ENCODE measurements at places on chromosomes 6 and 20. TPM values are rescaled to one million over a fixed set of nuclear protein-coding genes. Genes with fewer than 3 reads are reported as not detected.

- no peaks in the 10 kb centered on the region for H3K27me3 ChIP-seq
- no peak overlapping the region for H3K4me3 ChIP-seq
- no peaks in the 10 kb centered on the region for H3K36me3 ChIP-seq
These were observed 26.6 kb downstream of the HDGFL1 start for GRCh38 chr6:22596011-22596410.

DNA sequence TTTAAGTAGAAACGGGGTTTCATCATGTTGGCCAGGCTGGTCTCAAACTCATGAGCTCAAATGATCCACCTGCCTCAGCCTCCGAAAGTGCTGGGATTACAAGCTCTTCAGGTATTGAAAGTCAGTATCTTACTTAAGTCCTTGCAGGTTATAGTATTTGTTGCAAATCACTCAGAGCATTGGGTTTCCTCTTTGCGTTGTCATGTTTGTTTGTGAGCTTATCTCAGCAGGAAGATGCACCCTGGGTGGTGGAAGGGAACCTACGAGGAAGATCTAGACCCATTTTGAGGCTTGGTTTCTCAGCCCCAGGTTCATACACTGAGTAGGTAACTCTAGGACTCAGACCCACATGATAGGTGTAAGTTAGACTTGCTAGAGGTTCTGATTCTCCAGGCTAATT is 18.6 kb downstream of the MYH7B start:
- no peaks in the 10 kb centered on the region for H3K36me3 ChIP-seq
- no peak overlapping the region for H3K27ac ChIP-seq
- H3K4me1 ChIP-seq = no peaks in the 10 kb centered on the region
- no peak overlapping the region for H3K4me3 ChIP-seq
- H3K27me3 ChIP-seq = no peaks in the 10 kb centered on the region

- peaks cover 82% of the 10 kb centered on the region for H3K4me1 ChIP-seq
- peaks cover 21% of the 10 kb centered on the region for H3K36me3 ChIP-seq
- H3K27me3 ChIP-seq = no peaks in the 10 kb centered on the region
- no peak for DNase-seq
These were observed 42.4 kb upstream of the ZBP1 start for GRCh38 chr20:57662456-57663240.

Gene HTR1E
- not detected for total RNA-seq

DNA sequence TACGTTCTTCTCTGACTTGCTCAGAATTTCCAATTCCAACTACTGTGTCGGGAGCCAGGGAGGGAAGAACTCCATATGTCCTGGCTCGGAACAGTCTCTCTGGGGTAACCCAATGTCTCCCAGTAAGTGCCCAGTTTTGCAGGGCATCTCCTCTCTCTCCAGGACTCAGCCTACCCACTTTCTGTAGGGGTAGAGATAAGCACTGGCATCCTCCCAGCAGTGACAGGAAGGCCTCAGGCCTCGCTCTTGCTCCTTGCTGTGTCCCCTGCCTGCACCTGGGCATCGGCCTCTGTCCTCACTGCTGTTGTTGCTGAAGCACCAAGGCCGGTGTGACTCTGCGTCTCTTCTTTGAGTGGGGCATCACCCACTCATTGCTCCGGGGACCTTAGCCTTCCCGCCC is 388.9 kb upstream of the JARID2 start:
- no peak overlapping the region for H3K4me3 ChIP-seq
- no peaks in the 10 kb centered on the region for H3K36me3 ChIP-seq
- no peaks in the 10 kb centered on the region for H3K4me1 ChIP-seq
- no peak overlapping the region for H3K27ac ChIP-seq
- no peak for DNase-seq

Gene GPR6
- total RNA-seq = not detected

Gene LZTS3
- total RNA-seq = 9.5 TPM

GRCh38 chr20:13173201-13173600 is 47.9 kb upstream of the ISM1 start:
- H3K27ac ChIP-seq = no peak overlapping the region
- no peak overlapping the region for H3K4me3 ChIP-seq
- H3K36me3 ChIP-seq = no peaks in the 10 kb centered on the region
- H3K27me3 ChIP-seq = no peaks in the 10 kb centered on the region
- no peak for DNase-seq

Gene SRMS
- total RNA-seq = not detected

Gene LHFPL5
- not detected for total RNA-seq

DNA sequence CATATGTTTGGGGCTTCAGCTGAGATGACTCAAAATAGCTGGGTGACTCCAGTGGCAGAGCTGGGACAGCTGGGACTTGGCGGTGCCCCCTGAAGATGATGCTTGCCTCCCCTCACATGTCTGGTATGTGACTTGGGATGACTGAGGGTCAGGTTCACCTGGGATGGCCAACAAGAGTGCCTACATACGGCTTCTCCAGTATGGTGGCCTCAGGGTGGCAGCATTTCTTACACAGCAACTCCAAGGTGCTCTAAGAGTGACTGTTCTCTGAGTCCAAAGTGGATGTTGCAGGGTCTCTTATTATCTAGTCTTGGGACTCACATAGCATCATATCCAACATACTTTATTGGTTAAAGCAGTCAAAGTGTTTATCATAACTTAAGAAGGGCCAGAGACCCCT is 87.8 kb upstream of the CENPW start:
- H3K27me3 ChIP-seq = no peaks in the 10 kb centered on the region
- no peak overlapping the region for H3K4me3 ChIP-seq
- no peaks in the 10 kb centered on the region for H3K36me3 ChIP-seq
- DNase-seq = no peak

DNA sequence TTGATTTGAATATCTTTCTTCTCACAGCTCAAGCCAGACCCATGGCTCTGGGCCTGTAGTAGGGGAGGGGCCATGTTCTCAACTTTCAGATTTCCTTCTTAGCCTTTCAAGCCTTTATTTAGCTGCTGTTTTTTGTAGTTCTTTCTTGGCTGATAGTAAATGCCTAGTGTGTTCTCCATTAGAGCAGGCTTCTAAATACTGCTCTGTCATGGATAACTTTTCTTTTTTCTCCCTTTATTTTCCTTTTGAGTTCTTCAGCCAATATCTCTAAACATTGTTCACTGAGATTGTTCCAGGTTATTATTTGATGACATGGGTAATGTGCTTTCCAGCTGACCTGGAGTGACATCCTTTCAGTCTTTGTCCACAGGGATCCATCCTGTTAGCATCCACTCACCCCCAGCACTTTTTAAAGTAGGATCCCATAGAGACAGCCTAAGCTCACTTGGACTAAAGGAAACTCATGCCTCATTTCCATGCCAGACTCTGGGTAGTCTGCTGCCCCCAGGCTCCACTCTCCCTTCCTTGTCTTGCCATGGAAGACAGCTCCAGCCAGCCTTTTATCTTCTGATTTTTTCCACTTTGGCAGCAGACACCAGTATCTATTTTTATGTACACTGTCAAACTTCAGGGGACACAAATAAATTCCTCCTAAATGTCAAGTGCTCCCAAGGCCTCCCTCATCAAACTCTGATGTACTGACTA is 645.6 kb downstream of the RNF144B start:
- H3K4me3 ChIP-seq = no peak overlapping the region
- H3K27me3 ChIP-seq = no peaks in the 10 kb centered on the region
- H3K27ac ChIP-seq = peak overlapping the region; percentile 59
- H3K4me1 ChIP-seq = peaks cover 39% of the 10 kb centered on the region
- no peak for DNase-seq
- no peaks in the 10 kb centered on the region for H3K36me3 ChIP-seq

- H3K4me3 ChIP-seq = no peak overlapping the region
- peaks cover 32% of the 10 kb centered on the region for H3K36me3 ChIP-seq
- peak; percentile 0 for DNase-seq
These were observed 38.7 kb upstream of the ZBP1 start for GRCh38 chr20:57658833-57659516.

DNA sequence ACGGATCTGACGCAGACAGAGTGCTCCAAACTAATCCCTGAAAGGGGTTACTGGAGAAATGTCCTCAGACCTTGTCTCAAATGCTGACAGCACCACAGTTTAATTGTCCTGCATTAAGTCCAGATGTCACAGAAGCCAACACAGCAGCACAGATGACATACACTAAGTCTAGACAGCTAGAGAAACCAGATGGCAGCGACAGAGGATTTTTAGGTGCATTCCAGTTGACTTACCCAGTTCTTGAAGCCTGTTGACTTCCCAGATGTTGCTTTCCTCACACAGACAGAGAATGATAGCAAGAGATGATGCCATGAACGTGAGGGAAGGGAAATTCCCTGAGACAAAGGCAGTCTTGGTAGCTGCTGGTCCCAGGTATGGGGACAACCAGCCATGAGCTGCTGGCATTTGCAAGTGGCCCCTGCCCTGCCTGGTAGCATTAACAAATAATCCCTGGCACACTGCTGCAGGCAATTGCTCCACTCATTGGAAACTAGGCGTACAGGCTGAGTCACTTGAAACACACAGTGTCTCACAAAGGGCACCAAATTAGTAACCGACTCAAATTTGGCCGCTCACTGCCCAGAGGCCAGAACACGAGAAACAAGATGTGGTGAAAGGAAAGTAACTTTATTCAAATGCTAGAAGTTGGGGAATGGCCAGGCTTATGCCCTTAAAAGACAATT is 52.2 kb downstream of the ADGB start:
- no peak overlapping the region for H3K27ac ChIP-seq
- no peak for DNase-seq
- no peak overlapping the region for H3K4me3 ChIP-seq
- no peaks in the 10 kb centered on the region for H3K27me3 ChIP-seq

DNA sequence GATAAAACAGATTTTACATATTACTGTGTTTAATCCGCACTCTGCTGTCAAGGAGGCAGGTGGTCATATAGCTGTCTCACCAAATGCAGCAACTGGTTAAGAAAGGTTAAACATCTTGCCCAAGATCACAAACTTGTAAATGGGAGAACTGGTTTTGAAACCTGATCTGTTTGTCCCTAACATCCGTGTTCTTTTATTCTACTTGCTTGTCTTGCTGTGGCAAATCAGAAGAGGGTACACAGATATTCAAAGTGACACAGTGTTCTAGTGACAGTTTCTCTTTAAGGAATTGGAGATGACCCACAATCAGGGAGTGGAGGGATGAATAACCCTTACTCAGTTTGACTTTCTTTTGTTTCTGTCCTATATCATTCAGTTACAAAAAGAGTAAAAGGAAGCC is 83.0 kb upstream of the SGK1 start:
- H3K27me3 ChIP-seq = no peaks in the 10 kb centered on the region
- DNase-seq = no peak
- no peak overlapping the region for H3K27ac ChIP-seq

- no peak overlapping the region for H3K27ac ChIP-seq
- no peaks in the 10 kb centered on the region for H3K36me3 ChIP-seq
- DNase-seq = no peak
- H3K4me1 ChIP-seq = no peaks in the 10 kb centered on the region
- H3K27me3 ChIP-seq = no peaks in the 10 kb centered on the region
- H3K4me3 ChIP-seq = no peak overlapping the region
These were observed 53.5 kb upstream of the NXT1 start for GRCh38 chr20:23296841-23297701.

- H3K27ac ChIP-seq = no peak overlapping the region
- H3K4me1 ChIP-seq = no peaks in the 10 kb centered on the region
- no peak for DNase-seq
- H3K36me3 ChIP-seq = peaks cover 3% of the 10 kb centered on the region
- no peak overlapping the region for H3K4me3 ChIP-seq
These were observed 48.6 kb downstream of the KDM1B start for GRCh38 chr6:18203786-18204185.

Gene C6orf15
- total RNA-seq = not detected

Gene RNF39
- total RNA-seq = not detected

GRCh38 chr6:17621003-17621402 is 20.9 kb downstream of the FAM8A1 start:
- H3K36me3 ChIP-seq = peaks cover 22% of the 10 kb centered on the region
- H3K4me3 ChIP-seq = no peak overlapping the region

Gene TFAP2D
- not detected for total RNA-seq

GRCh38 chr6:137136065-137136464 is 37.4 kb downstream of the IL22RA2 start:
- H3K27me3 ChIP-seq = no peaks in the 10 kb centered on the region
- H3K27ac ChIP-seq = no peak overlapping the region
- DNase-seq = no peak
- H3K4me1 ChIP-seq = no peaks in the 10 kb centered on the region
- H3K36me3 ChIP-seq = no peaks in the 10 kb centered on the region
- H3K4me3 ChIP-seq = no peak overlapping the region

DNA sequence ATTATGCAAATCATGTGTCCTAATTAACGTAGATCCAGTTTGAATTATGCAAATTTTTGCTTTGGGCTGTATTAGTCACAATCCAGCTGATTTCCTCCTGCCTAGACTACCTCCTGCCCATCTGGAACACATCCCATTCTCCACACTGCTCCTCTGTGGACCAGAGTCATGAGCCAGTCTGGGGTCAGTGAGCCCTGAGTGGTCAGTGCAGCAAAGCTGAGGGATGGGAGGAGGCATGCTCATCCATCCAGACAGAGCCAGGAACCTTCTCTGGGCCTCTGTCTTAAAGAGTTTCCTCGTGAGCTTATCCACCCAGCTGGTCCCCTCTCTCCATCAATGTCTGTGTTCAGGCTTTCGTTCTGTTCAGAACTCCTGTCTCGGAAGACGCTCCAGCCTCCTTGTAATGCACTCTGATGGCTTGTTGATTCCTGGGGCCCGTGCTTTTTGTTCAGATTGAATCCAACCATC is 747.8 kb downstream of the PTPRT start:
- no peak overlapping the region for H3K27ac ChIP-seq
- no peak for DNase-seq
- no peaks in the 10 kb centered on the region for H3K4me1 ChIP-seq

DNA sequence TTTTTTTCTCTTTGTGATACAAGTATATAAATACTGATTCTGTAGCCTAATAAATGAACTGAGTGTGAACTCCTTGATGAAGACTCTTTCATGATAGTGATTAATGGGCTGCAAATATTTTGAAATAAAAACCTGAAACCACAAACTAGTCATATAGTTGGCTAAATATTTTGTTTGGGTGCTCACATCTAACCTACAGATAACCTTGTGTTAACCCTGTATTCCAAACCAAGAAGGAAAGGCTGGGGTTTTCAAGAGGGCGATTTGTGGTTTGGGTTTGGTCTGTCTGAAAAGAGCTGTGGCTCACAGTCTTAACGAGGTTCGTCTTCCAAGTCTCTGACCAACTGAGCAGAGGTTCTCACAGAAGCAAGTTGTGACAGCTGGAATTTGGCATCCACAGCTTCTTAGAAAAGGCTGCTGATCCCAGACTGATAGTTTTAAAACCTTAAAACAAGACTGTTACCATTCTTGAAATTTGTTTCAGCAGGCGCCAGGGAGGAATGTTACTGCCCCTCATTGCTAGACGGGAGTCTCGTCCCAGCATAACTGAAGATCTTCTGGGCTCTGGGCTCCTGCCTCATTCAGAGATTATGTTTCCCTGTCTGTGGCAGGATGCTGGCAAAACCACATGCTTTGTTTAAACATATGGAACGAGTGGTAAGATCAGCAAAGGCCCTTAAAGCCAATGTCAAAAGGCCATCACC is 736.4 kb upstream of the MARCKS start:
- no peak overlapping the region for H3K4me3 ChIP-seq
- H3K36me3 ChIP-seq = no peaks in the 10 kb centered on the region
- H3K4me1 ChIP-seq = peaks cover 4% of the 10 kb centered on the region

- H3K4me3 ChIP-seq = no peak overlapping the region
- H3K4me1 ChIP-seq = no peaks in the 10 kb centered on the region
These were observed 308.0 kb upstream of the FKBP1C start for GRCh38 chr6:62903266-62903665.

All from thoracic aorta (tissue), 2 donors.